ENCODE measurements at places on chromosomes 6 and 20.

DNA sequence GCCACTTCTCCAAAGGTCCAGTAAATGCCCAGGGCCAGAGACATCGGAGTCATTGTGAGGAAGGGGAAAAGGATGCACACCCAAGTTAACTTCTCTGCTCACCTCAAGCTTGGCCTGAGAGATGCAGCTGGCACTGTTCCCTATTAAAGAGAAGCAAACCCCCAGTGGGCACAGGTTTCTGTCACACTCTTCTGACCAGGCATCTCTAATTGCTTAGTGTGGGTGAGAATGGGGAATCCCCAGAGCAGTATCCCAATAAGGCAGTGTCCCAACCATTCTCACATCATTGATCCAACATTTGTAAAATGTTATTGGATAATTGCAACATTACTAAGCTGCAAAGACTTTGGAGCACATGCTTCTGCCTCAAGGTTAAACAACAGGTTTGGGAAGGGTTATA lies 232.3 kb downstream of the ADGRG6 start:
- DNase-seq, result no peak

DNA sequence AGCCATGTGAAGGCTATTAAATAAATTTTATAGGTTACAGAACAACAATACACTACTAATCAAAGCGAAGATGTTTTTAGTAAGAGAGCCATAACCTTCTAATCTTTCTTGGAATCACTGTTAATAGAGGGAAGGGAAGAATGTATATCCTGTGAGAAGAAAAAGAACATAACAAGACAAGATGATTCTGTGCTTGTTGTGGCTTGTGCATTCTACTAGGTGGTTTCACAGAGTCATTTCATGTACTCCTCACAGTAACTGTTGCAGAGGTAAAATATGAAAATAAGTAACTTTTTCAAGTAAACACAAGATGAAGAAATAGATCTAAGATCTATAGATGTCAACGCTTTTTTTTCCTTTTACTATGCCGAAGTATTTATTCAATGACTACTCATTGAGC lies 116.9 kb upstream of the FAM83B start:
- DNase-seq, result peak; percentile 5

GRCh38 chr6:36142971-36143838 lies 12.9 kb downstream of the MAPK13 start:
- no peak for DNase-seq

GRCh38 chr6:158717341-158718330 lies 67.8 kb downstream of the SYTL3 start:
- no peak for DNase-seq
